ENCODE measurements at places on chromosomes 1 and 21.

DNA sequence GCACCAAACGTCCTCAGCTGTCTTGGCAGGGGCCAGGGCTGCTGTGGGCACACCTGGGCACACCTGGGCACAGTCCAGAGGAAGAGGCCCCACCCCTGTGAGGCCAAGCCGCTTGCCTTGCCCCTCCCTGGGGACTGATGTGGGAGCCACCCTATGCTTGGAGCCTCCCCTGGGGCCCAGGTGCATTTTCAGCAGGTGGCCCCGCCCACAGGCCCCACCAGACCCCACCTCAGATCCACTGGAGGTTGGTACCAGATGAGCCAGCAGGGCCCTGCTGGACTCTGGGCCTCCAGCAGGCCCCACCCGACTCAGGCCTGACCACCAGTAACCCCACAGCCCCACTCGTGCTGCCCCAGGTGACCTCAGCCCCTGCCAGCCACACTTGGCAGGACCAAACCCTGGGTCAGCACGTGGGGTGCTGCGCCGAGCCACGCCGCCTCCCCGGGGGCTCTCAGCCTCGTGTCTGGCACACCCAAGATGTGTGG, 8.8 kb downstream of the SLC19A1 start:
- DNase-seq = no peak

- peak; percentile 60 for DNase-seq
Measured at GRCh38 chr1:62144238-62144831, 50.3 kb upstream of the L1TD1 start.

- no peak for DNase-seq
Measured at GRCh38 chr1:20183035-20183434, 2.9 kb upstream of the UBXN10 start.

DNA sequence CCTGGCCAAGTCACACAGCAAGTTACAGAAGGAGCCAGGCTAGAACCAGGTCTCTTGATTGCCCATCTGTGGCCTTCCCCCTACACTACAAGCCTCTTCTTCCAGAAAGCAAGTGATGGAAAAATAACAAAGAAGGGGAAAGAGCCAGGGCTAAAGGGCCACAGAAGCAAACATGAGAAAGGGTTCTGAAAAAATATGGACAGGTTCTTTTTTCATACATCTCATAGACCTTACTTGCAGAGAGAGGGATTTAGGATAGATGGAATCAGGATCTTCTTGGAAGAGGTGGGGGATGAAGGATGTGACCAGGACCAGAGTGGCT, 3.2 kb downstream of the RHBG start:
- DNase-seq = no peak

DNA sequence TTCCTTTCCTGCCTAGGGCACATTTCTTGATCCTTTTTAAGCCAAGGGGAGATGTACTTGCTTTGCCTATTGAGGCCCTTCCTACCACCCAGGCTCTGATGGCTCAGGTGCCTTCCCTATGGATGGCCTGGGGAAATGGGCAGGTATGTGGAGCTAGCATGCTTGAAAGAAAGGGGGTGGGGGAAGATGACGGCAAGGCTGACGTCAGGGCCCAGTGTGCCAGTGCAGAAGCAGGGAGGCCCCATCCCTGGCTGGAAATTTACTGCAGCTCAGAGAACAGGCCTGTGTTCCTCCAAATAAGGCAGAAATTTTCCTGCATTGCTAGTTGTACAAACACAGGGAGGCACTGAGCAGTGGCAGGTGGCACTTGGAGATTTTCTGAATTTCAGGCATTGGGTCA, 453.2 kb upstream of the VAMP3 start:
- DNase-seq = no peak

- no peak for DNase-seq
Measured at GRCh38 chr21:36482181-36482580, 2.3 kb upstream of the CLDN14 start.

- DNase-seq = peak; percentile 23
Measured at GRCh38 chr1:98277118-98277517, 356.3 kb upstream of the DPYD start.

DNA sequence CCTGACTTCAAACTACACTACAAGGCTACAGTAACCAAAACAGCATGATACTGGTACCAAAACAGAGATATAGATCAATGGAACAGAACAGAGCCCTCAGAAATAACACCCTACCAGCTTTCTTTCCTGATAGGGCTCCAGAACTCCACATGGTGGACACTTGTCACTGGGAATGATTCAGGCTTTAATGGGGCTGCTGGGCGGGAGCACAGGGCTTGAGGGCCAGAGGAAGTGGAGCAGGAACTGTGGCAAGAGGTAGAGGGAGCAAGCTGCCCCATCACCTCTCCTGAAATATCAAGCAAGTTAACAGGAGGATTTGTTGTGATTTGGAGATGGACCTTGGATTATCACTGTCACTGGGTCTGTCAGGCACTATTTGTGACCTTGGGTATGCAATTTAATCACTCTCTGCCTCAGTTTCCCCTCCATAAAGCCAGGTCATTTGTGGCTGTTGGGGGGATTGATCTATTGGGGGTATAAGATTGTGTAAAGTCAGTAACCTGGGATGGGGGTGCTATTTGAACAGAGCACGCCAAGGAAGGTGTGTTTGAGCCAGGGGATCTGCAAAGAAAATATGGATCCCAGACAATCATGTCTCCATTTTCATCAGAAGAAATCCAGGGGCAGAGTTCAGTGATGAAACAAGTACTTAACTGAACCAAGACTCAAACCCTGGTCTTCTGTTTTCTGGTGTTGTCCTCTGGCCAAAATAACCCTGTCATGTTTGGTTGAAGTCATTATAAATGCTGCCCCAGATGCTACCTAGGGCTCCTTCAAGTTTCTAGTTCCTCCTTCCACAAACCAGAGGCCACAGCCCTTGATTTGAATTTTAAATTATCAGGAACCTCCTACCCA, 25.2 kb downstream of the ETS2 start:
- no peak for DNase-seq

DNA sequence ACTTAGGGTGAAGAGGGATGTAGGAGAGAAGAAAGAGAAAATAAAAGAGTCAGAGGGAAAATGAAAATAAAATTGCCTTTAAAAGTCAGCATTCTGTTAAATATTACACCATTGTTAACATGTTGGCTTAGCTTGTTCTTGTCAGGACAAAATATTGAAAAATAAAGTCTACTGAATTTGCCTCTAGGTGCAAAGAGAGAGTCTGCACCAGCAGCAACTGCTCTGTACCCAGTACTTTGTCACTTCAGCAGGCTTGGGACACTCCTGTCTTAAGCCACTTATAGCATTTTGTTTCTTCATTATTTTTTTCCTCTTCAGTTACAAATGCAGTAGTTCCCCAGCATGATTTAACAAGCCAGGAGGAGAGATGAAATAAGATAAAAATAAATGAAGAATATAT, 11.0 kb upstream of the USH2A start:
- no peak for DNase-seq

All from MCF 10A (cell line).